Nucleus accumbens (tissue), 56 donors: ENCODE measurements at places on chromosomes 11 and 22.
A peak's percentile ranks its signal among the peaks of the same experiment; 100 is the strongest.

DNA sequence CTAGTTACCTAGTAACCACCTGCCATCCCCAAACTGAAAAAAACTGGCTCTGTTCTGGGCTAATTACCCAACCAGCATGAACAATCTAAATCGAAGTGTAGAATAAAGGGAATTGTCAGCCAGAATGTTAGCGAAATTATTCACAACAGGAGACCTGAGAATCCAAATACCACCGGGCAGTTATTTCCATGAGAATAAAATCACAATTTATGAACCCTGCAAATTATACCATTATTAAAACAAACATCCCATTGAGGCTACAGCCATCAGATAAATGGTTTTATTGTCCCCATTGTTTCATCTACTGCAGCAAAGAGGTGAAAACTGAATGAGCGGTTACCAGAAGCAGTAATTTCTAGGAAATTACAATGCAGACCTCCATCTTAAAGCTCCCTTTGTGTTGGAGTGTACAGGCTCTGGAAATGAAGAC, 21.7 kb downstream of the FAM168A start:
- no peak for DNase-seq

DNA sequence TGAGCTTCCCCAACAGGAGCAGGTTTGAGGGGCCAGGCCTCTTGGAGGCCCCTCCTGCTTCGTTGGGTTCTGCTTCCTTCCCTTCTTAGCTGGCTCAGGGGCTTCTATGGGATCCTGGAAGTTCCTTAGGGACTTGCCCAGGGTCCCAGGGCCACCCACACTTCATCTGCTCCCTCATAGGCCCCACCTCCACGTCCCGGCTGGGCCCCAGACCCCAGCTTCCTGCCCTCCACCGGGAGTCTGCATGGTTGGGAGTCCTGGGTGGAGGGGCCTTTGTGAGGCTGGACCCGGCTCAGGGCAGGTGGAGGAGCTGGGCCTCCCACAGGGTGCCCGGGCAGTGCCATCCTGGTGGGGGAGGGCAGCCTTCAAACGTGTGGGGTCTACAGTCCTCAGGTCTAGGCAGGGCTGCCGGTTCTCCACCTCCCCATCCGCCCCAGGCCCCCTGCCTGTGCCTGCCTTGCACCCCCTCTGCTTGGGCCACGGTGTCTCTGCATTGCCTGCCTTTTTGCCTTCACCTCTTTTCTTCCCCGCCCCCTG, 11.6 kb downstream of the OTUB1 start:
- DNase-seq: no peak

DNA sequence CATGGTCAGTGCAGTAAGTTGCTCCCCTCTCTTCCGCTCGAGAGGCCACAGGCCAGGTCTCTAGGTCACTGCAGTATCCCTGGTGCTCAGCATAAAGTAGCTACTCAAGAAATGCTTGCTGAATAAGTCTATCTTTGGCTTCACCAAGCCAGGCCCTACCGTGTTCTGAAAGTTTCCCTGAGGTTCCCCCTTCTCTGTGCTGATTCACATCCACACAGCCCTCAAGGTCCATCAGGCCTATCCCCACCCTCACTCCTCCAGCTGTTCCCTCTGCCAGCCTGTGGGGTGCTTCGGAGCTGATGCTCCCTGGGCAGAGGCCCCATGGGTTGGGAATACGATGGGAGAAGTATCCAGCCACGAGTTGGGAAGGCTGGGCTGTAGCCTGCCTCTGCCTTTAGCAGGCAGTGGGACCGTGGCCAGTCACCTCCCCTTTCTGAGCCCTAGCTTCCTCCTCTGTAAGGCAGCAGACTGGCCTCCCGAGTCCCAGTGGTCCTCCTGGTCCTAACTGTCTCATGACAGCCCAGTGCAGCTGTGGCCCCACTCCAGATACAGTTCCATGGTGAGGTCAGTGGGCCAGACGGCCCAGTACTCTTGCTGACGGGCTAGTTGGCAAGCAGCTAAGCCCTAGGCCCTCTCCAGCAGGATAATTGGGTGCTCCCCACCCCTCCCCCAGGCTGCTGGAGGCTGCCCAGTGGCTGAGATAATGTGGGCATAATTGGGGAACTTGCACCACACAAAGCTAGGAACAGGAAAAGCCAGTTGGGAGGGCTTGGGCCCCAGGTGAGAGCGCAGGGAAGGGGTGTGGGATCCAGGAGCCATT, 48.2 kb downstream of the NECTIN1 start:
- DNase-seq: peak; percentile 46

- no peak for DNase-seq
These were observed 30.0 kb upstream of the WNT11 start for GRCh38 chr11:76236092-76236999.

GRCh38 chr22:45294030-45294429, 9.3 kb downstream of the UPK3A start:
- DNase-seq: no peak

- no peak for DNase-seq
These were observed 21.1 kb upstream of the PLET1 start for GRCh38 chr11:112281726-112282125.

- no peak for DNase-seq
These were observed 38.2 kb upstream of the YWHAH start for GRCh38 chr22:31906086-31906485.

GRCh38 chr11:83361831-83362230, 75.7 kb upstream of the CCDC90B start:
- no peak for DNase-seq

GRCh38 chr11:10291801-10292638, 2.0 kb downstream of the SBF2 start:
- DNase-seq: no peak

DNA sequence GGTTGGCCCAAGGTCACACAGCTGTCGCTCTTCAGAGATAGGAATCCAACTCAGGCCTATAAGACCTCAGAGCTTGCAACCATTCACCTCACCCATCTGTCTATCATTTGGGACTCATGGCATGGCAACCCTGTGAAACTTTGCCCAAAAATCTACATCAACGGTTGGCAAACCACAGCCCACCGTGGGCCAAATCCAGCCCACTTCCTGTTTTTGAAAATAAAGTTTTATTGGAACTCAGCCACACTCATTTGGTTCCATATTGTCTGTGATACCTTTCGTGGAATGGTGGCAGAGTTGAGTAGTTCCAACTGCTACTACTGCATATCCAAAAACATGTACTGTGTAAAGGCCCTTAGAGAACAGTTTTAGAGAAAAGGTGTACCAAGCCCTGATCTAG, 307.8 kb downstream of the MN1 start:
- DNase-seq: no peak
